ENCODE measurements at places on chromosomes 3 and 15.

DNA sequence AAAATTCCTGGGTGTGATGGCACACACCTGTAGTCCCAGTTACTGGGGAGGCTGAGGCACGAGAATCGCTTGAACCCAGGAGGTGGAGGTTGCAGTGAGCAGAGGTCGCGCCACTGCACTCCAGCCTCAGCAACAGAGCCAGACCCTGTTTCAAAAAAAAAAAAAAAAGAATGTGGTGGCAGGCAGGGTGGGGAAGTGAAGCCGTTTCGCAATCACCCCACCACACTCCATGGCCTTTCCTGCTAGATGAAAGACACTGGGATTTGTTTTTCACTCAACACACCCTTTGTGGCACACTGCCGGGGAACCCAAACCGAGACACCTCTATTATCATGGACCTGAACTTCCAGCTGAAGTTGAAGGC is 172.4 kb upstream of the IQSEC1 start:
- no peak for DNase-seq

- DNase-seq, result no peak
These were observed 2.2 kb upstream of the CX3CR1 start for GRCh38 chr3:39282057-39282456.

GRCh38 chr15:43552256-43552655 is 34.8 kb downstream of the MAP1A start:
- no peak for DNase-seq

DNA sequence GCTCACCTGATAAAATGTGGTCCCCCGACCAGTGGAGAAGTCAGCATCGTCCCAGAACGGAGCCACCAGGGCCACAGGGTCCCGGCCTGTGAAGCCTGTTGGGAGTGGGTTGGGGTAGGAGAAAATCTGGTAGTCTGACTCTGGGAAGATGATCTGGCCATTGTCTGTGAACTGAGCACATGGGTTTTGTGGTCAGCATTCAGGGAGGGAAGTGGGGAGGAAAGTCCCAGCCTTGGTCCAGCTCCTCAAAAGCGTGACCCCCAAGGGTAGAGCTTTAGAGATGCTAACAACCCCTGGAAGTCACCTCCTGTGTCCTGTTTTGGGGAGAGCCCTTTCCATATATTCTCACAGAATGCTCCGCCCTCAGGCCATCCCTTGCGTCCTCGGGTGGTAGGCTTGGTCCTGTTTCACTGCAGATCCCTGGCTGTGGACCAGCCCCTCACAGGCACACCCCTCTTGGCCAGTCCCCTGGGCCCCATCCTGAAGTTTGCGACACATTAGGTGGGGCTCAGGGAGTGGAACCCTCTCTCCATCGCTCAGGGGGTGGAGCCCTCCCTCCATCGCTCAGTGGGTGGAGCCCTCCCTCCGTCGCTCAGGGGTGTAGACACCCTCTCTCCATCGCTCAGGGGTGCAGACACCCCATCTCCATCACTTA is 40.0 kb downstream of the MUC4 start:
- no peak for DNase-seq

DNA sequence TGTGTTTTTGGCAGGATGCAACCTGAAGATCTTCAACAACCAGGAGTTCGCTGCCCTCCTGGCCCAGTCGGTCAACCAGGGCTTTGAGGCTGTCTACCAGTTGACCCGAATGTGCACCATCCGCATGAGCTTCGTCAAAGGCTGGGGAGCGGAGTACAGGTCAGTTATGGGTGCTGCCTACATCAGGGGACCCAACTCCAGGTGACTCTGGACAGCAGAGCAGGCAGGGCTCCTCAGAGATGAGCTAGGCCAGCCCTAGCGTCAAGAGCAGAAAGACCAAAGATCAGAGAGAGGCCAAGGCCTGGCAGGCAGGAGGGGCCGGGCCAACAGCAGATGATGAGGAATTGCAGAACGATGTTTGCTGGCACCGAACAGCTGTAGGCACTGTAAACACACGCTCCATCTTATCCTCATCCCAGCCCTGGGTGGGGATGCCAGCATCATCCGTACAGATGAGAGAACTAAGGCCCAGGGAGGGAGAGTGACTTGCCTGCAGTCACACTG is 67.1 kb downstream of the AAGAB start:
- no peak for DNase-seq

DNA sequence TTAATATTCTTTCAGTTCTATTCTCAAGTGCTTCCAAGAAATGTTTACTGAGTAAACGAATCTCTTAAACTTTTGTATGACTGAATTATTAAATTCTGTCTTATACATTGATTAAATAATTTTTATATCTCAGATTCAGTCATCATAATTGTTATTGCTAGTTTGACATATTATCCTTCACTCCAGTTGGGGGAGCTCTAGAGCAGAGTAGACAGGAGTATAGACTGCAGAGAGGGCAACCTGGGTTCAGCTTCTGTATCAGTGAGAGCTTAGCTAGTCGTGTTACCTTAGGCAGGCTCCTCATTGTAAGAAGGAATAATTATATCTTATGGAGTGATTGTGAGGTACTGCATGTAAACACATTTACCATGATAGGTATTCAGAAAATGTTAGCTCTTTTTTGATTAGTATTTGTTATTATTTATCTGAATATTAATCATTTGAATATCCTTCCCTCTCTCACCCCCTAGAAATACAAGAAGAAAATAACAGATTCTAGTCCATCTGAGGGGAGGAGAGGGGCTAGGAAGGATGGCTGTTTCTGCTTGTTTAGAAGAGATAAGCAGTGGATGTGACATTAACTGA is 31.0 kb upstream of the ZCWPW2 start:
- DNase-seq, result no peak

GRCh38 chr15:96553451-96553850 is 223.0 kb downstream of the NR2F2 start:
- no peak for DNase-seq

- DNase-seq, result no peak
These were observed 72.0 kb downstream of the HCN4 start for GRCh38 chr15:73296609-73297353.

GRCh38 chr3:111794711-111795110 is 64.4 kb upstream of the PHLDB2 start:
- no peak for DNase-seq

DNA sequence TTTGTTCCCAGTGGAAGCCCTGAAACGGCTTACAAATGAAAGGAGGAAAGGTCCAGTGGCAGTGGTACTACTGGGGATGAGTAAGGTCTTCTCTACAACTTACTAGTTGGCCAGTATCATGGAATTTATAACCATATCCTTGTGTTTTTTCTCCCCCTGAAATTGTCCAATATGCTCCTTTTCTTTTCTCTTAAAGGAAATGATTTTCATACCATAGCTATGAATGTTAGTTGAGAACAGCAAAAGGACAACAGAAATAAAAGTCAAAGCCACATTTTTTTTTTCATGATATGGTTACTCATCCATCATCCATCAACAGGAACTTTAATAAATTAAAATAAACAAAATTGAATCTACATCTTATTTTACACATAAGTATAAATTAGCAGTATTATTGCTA is 450.4 kb downstream of the MFSD1 start:
- DNase-seq, result no peak

GRCh38 chr15:31468911-31469785 is 142.5 kb downstream of the KLF13 start:
- DNase-seq, result no peak

GRCh38 chr3:99250821-99251355 is 349.4 kb upstream of the DCBLD2 start:
- no peak for DNase-seq

DNA sequence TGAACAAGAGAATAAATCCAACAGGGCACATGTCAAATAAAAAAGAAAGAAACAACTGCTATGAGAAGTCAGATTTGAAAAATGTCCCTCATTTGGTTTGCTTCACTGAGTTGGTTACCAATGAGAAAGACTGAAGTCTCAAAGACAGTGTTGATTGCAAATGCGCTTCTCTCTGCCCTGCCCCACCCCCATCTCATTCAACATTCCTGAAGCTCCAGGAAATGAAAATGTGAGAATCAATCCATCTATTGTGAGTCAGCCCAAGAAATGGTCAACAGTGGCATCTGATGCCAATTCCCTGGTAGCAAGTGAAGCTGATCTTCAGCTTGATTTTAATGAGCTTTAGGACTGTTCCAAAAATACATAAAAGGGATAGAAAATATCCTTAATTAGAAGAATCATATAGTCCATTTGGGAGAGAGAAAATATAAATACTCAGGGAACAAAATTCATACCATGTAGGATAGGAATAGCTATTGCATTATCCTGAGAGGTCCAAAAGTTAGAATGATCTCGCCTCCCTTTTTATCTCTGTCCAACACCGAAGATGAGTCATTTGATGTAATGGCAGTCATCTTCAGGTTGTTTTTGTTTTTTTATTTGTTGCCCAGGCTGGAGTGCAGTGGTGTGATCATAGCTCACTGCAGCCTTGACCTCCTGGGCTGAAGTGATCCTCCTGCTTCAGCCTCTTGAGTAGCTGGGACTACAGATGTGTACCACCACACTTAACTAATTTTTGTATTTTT is 200.3 kb upstream of the UMPS start:
- no peak for DNase-seq

DNA sequence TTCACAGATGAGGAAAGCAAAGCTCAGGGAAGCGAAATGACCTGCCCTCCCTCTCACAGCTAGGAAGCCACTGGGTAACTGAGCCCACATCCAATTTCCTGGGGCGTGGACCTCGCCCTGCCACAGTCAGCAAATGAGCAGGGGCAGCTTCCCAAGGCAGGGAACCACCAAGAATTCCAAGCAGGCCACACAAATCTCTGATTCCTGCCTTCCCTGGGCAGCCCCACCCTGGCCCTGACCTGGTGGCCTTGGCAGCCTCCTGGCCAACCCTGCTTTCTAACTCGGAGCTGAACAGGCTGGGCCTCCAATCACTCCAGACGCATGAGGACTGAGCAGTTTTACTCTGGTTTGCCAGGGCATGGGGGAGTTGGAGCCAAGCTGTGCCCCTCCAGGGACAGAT is 203.7 kb upstream of the TLE3 start:
- DNase-seq, result no peak

DNA sequence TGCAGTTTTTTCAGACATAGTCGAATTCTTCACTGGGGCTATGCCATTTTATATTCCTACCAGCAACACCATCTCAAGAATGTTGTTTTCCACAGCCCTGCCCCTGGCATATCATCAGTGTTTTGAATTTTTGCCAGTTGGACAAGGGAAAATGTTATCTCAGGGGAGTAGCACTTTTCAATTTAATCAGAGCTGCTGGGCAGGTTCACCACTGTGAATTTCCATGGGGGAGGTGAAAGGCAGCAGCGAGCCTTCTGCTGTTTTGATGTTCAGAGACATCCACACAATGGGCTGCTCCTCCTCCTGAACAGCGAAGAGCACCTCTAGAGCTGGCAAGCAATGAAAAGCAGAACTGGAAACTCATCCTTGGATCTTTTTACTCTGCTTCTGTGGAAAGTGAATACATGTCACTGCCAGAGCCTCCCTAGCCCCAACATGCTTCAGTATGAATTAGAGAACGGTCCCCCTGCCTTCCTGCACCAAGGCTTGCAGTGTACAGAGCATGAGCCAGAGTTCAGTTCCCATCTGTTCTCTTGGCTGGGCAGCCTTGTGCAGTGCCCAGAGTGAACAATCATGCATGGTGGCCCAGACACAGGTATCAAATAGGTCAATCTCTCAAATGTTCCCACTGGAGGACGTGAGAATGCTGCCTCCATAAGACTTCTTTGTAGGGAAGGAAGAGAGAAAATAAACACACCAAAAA is 56.1 kb upstream of the RAD18 start:
- DNase-seq, result no peak

- DNase-seq, result no peak
These were observed 371.3 kb downstream of the ERC2 start for GRCh38 chr3:56096999-56097398.

DNA sequence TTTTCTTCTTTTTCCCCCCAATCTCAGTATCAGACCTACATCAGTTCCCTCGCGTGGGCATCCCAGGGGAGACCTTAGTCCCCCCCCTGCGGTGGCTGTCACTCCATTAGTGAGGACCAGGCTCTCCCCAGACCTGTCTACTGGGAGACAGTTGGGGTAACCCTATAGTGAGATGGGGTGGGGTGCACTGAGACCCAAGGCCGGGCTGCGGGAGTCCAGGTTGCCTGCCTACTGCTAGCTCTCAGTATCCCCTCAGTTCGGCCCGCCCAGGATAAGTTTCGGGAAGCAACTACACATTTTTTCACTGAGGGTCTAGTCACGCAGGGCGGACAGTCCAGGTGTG is 671 bp upstream of the DCUN1D1 start:
- no peak for DNase-seq

GRCh38 chr15:90103701-90104329 is 1.5 kb upstream of the IDH2 start:
- no peak for DNase-seq

DNA sequence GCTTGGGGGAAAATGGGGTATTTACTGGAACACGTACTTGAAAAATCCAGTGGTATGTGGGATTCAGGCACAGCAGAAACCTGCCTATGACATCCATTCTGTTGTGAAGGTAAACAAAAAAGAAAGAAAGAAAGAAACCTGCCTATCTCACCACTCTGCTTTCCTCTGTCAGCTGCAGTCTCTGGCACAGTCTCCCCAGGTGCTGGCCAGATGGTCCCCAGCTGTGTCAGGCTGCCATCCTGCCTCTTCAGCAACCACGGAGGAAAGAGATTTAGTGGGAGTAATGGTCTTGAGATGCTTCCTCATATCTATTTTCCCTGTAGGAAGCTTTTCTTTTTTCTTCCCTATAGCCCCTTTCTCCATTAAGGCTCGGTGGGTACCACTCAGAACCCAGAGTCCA is 2.5 kb upstream of the PXYLP1 start:
- DNase-seq, result no peak
